ENCODE measurements at places on chromosomes 1 and 21.

DNA sequence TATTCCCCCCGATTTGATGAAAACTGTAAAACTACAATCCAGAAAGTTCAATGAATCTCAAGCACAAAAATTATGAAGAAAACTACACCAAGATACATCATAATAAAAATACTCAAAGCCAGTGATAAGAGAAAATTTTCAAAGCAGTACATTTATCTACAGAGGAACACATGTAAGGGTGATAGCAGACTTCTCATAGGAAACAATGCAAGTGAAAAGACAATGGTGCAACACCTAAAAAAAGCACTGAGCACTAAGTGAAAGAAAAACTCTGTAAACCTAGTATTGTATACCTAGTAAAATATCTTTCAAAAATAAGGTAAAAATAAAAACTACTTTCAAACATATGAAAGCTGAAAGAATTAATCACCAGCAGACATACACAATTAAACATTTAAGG, 76.1 kb upstream of the IRF2BP2 start:
- no peak for DNase-seq
- H3K4me1 ChIP-seq: no peaks in the 10 kb centered on the region
- H3K4me3 ChIP-seq: no peak overlapping the region

DNA sequence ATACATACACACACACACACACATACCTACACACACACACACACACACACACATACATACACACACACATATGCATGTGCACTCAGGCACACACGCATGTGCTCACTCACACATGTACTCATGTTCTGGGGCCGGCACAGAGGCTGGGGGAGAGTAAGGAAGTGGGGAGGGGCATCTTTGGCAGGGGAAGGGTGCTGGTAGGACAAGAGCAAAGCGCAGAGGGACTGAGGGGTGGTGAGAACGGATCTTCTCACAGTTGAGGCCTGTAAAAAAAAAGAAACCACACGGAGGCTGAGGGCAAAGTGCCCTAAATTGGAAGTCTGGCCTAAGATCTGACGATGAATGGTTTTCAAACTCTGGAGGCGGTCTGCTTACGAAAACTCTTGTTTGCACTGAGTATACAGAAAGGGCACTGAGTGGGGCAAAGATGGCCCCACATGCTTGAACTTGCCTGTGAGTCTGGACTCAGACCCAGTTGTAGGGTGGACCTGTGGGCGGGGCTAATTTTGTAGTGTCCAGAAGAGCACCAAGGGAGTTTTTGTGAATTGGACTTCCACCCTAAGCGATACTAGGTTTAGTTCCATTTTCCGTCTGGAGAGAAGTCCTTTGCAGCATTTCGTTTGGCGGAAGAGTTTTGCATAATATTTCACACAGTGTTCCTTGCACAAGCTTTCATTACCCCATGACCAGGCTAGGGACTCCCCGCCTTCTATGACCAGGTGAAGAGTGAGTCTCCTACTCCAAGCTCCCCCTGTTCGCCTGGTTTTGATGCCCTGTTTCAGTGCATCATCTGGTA, 79.3 kb upstream of the LYST start:
- no peak for DNase-seq
- no peak overlapping the region for H3K27ac ChIP-seq
- no peaks in the 10 kb centered on the region for H3K36me3 ChIP-seq
- no peaks in the 10 kb centered on the region for H3K27me3 ChIP-seq

DNA sequence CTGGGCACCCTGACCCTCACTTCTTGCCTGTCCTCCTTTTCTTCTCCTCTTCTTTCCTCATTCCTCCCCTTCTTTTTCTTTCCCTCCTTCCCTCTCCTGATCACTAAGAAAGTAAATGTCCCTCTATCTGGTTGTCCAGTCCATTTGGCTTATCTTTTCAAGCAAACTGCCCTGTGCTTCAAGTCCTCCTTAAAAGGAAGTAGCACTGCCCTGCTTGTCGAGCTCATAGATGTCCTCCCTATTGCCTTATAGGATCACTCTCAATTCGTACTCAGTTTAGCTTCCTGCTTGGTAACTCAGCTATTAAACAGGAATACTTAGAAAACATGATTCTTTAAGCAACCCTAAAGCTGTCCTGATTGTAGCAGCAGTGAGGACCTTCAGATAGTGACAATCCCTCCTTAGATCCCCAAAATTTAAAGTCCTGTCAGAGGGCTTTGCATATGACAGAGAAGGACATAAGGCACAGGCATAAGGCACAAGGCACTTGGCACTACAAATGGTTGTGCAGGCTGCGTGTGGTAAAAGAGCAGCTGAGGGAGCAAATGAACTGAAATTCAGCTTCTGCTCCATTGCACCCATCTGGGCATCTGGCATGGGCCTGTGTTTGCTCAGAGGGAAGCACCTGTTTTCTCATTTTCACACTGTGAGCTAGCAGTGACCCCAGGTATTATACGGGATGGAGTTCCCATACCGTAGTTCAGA, 26.1 kb upstream of the SLAMF6 start:
- no peaks in the 10 kb centered on the region for H3K27me3 ChIP-seq
- no peak for DNase-seq
- peaks cover 64% of the 10 kb centered on the region for H3K36me3 ChIP-seq
- no peak overlapping the region for H3K4me3 ChIP-seq

GRCh38 chr21:37319551-37319950, 47.0 kb upstream of the DYRK1A start:
- no peak overlapping the region for H3K4me3 ChIP-seq
- no peaks in the 10 kb centered on the region for H3K4me1 ChIP-seq
- H3K27me3 ChIP-seq: no peaks in the 10 kb centered on the region
- no peak for DNase-seq

GRCh38 chr1:44300852-44301251, 54.2 kb downstream of the ERI3 start:
- no peaks in the 10 kb centered on the region for H3K27me3 ChIP-seq
- DNase-seq: no peak
- H3K4me3 ChIP-seq: no peak overlapping the region
- no peaks in the 10 kb centered on the region for H3K4me1 ChIP-seq

- no peaks in the 10 kb centered on the region for H3K36me3 ChIP-seq
- no peaks in the 10 kb centered on the region for H3K4me1 ChIP-seq
- no peak for DNase-seq
- H3K27me3 ChIP-seq: no peaks in the 10 kb centered on the region
- no peak overlapping the region for H3K27ac ChIP-seq
Measured at GRCh38 chr1:17605582-17606344, 66.3 kb downstream of the ARHGEF10L start.

DNA sequence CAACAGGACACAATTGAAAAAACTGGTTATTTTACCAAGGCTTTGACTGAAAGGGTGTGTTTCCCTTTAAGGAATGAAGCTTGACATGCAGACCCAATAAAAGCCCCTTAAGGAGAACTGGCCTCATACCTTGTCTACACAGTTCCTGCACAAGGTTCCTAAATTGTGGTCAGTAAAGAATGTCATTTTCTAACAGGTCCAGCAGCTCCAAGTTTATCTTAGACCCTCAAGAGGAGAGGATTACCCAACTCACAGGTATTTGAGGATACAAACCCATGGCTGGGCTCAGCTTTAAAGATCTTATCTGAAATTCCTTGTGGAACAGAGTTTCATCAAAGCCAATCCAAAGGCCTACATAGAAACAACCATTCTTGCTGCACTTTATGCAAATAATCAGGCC, 31.4 kb upstream of the CBR3 start:
- no peaks in the 10 kb centered on the region for H3K36me3 ChIP-seq
- no peak for DNase-seq
- peaks cover 10% of the 10 kb centered on the region for H3K27me3 ChIP-seq
- no peaks in the 10 kb centered on the region for H3K4me1 ChIP-seq

- DNase-seq: no peak
- H3K4me3 ChIP-seq: no peak overlapping the region
- H3K27me3 ChIP-seq: no peaks in the 10 kb centered on the region
- no peak overlapping the region for H3K27ac ChIP-seq
Measured at GRCh38 chr1:41708332-41708731, 210.4 kb downstream of the HIVEP3 start.

GRCh38 chr1:4267381-4268261, 367.5 kb upstream of the C1orf174 start:
- DNase-seq: no peak
- H3K4me3 ChIP-seq: no peak overlapping the region
- no peak overlapping the region for H3K27ac ChIP-seq

GRCh38 chr21:34020005-34020847, 53.2 kb upstream of the MRPS6 start:
- no peaks in the 10 kb centered on the region for H3K27me3 ChIP-seq
- H3K27ac ChIP-seq: no peak overlapping the region
- H3K4me1 ChIP-seq: peaks cover 9% of the 10 kb centered on the region
- no peaks in the 10 kb centered on the region for H3K36me3 ChIP-seq
- no peak overlapping the region for H3K4me3 ChIP-seq

DNA sequence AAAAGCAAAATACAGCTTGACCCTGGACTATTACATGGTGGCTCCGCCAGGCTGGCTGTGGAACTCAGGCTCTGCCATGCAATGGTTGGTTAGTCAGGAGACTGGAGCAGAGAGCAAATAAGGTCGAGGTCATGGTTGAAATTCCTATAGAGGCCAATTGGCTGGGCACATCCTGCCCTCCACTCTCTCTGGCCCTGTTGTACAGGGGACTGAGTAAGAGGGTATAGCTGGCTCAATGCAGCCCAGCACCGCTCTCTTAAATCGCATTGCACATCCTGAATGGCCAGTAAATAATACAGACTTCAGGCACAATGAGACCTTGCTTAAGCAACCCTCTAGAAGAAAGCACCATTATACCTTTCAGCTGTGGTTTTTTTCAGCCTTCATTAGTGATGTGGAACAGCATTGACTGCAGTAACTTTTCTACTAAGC, 59.3 kb upstream of the PPP2R5A start:
- H3K4me3 ChIP-seq: no peak overlapping the region
- peaks cover 6% of the 10 kb centered on the region for H3K4me1 ChIP-seq
- no peak for DNase-seq
- H3K36me3 ChIP-seq: no peaks in the 10 kb centered on the region

DNA sequence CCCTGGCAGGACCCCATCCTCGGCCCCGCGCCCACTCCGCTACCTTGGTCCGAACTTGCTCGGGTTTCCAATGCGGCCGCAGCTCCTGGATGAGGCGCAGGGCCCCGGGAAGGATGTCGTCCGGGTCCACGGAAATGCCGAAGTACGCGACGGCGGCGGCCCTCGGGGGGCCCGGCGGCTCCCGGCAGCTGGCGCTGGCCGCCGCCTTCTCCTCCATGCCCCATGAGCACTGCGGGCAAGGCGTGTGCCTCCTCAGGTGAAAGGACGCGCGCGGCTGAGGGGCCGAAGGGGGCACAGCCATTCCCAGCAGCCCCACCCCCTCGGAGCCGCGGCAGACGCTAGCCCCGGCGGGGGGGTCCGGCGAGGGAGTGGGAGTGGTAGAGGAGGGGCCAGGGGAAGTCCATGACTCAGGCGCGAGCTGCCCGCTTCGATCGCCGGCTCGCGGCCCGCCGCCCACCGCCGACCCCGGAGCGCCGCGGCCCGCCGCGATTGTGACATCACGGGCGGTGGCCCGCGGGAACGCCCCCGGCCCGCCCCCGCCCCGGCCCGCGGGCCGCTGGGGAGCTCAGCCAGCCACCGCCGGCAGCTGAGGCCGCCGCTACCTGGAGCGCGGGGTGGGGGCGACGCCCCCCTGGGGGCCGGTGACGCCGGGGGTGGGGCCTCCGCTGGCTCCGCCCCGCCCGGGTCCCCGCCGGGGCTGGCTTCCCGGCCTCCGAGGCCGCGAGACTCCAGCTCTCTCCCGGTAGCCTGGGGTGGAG, at the start of gene ETNK2:
TSS of gene ETNK2 (minus strand) at position 493 of the 758 bp plus-strand sequence. CDS start at position 301, 192 bp downstream.
- peaks cover 10% of the 10 kb centered on the region for H3K4me1 ChIP-seq
- H3K36me3 ChIP-seq: no peaks in the 10 kb centered on the region
- DNase-seq: peak; percentile 56
- H3K4me3 ChIP-seq: peak within 1 kb of the TSS; percentile 86
- H3K27me3 ChIP-seq: no peaks in the 10 kb centered on the region

- no peaks in the 10 kb centered on the region for H3K36me3 ChIP-seq
- H3K4me3 ChIP-seq: no peak overlapping the region
- no peaks in the 10 kb centered on the region for H3K4me1 ChIP-seq
- DNase-seq: no peak
Measured at GRCh38 chr1:163168053-163168452, 34.7 kb downstream of the RGS5 start.

DNA sequence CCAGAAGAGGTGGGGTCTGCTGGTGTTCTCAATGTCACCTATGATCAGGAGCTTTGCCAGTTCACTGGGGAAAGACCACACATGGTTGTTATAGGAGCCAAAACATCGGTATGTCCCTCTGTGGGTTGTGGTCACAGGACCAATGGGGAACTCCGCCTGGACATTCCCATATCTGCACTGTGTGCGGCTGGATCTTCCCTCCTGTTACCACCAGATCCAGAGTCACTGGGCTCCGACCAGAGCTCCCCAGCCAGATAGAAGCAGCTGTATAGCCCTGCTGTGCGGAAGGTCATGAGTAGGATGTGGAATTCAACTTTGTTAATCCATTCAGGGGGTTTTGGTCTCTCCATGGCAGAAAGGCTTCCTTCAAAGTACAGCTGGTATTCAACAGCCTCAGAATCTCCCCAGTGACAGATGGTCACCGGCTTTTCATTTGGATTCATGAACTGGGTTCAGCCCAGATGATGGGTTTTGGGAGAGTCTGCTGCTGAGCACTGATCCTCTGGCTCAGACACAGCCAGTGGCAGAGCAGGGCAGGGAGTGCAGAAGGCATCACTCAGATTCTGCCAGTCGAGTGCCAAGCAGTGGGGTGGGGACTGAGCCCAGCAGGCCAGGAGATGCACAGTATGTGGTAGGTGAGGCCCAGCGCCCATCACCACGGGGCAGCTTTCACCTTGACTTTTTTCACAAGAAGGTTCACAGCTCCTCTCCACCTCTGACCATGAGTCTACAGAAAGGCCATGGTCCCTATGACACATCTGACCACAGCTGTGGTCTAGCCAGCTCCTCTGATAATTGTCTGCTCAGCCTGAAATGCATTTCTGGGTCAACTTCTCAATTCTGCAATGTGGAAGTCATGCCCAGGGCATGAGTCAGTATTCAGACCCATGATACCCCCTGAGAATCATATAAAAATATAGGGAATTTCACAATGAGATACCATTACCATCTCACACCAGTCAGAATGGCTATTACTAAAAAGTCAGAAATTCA, 2.9 kb upstream of the SHCBP1L start:
- peaks cover 4% of the 10 kb centered on the region for H3K4me1 ChIP-seq
- no peaks in the 10 kb centered on the region for H3K36me3 ChIP-seq
- H3K4me3 ChIP-seq: no peak overlapping the region
- H3K27ac ChIP-seq: no peak overlapping the region
- no peak for DNase-seq

DNA sequence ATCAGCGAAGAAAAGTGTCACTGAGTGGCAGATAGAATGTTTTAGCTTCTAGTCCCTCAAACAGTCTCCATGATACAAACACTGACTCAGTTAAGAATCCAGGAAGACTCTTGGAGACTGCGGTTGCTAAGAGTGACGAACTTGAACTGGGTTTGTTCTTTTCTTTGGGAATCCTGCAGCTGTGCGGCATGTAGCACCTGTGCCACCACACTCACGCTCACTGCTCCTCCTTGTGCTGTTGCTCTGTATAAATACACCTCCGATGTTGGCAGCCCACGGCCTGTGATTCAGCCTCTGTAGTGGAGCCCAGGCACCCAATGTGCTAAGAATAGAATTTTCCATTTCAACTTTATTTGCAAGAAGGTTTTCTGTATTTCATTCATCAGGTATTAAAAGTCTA, 5.5 kb upstream of the PPIE start:
- H3K4me1 ChIP-seq: no peaks in the 10 kb centered on the region
- H3K36me3 ChIP-seq: no peaks in the 10 kb centered on the region
- no peak for DNase-seq
- no peak overlapping the region for H3K27ac ChIP-seq
- H3K4me3 ChIP-seq: no peak overlapping the region

GRCh38 chr21:41142051-41142795, 25.7 kb upstream of the BACE2 start:
- H3K36me3 ChIP-seq: no peaks in the 10 kb centered on the region
- peaks cover under 1% of the 10 kb centered on the region for H3K27me3 ChIP-seq
- no peak for DNase-seq
- H3K4me1 ChIP-seq: no peaks in the 10 kb centered on the region
- H3K4me3 ChIP-seq: no peak overlapping the region
